ENCODE measurements at places on chromosomes 5 and 9.

- no peak for DNase-seq
Measured at GRCh38 chr5:164345853-164346252, 840.4 kb downstream of the MAT2B start.

GRCh38 chr9:99921875-99922710 lies 15.6 kb downstream of the STX17 start:
- DNase-seq: no peak

DNA sequence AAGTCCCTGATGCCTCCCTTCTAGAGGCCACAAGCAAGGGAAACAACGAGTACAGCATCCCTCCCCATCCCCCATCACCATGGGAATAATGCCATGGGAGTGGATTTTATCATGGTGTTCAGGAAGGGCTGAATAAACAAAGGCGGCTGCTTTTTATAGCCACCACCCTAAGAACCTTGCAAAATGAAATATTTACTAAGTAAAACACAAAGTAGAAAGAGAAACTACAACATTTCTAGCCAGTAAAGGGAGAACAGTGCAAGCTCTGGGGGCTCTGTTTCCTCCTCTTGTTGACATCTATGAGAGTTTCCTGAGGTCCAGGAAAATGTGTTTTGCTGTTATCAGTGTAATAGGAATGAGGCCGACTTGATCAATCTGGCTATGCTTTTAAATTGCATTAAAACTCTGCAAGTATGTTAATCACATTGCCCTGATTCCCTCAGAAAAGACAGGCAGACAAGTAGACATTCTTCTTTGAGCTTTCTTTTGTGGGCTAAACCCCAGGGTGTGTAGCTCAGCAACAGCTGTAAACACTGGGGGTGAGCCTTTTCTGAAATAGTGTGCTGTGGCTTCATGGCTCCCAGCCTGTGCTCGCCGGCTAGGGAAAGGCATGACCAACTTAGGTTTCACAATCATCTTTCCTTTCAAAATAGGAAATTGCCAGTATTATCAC lies 31.1 kb downstream of the SV2C start:
- no peak for DNase-seq

GRCh38 chr5:56649569-56649968 lies 165.8 kb upstream of the MAP3K1 start:
- no peak for DNase-seq

DNA sequence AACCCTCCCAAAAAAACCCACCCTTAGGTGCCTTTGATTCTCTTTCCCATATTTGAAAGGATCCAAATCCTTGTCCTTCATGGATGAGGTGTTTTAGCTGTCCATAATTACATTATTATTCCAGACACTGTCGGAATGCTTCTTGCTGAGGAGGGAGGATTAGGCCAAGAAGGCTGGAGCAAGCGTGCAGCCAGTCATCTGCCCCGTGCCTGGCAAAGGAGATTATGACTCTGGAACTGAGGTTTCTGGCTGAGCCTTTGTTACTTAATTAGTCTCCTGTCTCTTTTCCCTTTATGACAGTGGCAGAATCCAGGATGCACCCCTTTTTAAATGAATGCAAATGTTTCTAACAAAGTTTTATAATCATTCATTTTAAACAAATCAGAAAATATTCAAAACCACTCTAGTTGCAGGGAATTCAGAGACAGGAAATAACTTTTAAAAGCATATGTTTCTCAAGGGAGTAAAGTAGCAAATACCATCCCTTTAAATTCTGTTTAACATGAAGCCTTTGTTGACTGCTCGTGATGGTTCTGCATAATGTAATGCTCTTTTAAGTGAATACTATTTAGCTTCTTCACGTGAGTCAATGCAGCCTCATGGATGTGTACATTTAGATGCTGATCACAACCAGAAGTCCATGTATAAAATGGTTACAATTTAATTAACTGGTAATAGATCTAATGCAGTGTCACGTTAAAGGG lies 69.8 kb downstream of the GALNT10 start:
- no peak for DNase-seq

GRCh38 chr9:30722065-30722464 lies 1662.4 kb upstream of the ACO1 start:
- DNase-seq: no peak

- DNase-seq: peak; percentile 72
Measured at GRCh38 chr5:142012186-142012785, 541 bp downstream of the GNPDA1 start.

DNA sequence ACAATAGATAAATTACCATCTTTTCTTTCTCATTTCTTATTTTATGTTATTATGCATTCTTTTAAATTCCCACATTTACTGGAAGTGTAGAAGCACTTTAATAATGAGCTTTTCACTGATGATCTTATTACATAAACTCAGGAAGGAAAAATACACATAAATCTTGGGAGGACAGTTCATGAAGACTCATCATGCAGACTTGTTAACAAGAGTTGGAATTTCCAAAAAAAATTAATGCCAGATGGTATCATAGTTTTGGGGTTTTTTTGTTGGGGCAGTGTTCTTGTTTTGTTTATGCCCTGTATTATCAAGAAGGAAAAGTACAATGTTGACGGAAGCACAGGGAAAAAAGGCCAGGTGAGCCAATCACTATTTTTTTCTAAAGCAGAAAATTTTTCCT lies 35.1 kb downstream of the CEMIP2 start:
- no peak for DNase-seq

DNA sequence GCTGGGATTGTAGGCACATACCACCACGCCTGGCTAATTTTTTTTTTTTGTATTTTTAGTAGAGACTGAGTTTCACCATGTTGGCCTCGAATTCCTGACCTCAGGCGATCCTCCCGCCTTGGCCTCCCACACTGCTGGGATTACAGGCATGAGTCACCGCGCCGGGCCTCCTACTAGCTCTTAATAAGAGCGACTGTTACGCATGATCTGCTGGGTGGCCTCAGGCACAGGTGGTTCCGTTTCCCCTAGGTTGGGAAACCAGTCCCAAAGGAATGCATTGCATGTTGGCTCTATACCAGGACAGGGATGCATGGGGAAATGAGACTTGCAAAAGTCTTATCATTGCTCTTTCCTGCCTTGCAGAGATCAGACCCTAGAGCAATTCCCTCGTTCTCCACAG lies 184.7 kb upstream of the PPP1R26 start:
- no peak for DNase-seq

GRCh38 chr9:80498001-80498555 lies 926.3 kb downstream of the TLE4 start:
- no peak for DNase-seq

DNA sequence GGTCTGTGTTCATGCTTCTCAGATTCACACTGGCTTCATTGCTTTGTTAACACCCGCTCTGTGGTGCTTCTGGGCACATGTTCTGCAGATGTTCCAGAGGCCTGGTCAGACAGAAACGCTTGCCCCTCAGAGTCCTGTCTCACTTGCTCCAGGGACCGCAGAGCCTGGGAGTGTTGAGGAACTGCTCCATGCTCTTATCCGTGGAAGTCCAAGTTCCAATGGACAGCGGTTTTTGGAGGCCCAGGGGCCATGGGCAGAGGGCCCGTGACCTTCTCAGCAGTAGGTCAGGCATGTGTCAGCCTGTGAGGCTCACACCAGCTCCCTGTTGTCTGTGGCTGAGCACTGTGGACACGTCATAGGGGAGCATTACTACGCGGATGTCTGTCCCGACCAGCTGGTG lies 364.7 kb upstream of the IRX1 start:
- no peak for DNase-seq

- DNase-seq: no peak
Measured at GRCh38 chr5:136246122-136246521, 53.2 kb upstream of the SMIM32 start.

DNA sequence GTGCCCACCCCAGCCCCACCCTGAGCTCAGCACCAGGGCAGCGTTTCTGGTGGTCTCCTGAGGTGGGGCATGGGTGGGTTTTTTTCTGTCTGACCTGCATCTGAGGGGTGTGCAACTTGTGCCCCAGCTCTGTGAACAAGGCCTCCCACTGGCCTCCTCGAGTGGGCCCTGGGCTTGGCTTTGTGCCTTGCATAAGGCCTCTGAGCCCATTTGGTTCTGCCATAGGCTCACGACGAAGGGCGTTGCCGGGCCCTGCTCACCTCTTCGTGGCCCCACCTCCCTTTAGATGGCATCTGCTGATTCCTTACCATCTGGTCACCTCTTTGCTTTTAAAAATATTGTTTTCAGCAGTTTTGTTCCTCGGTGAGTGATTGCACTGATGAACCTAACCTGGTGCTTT lies 127.1 kb upstream of the COL5A1 start:
- no peak for DNase-seq

GRCh38 chr5:131081913-131082488 lies 83.1 kb downstream of the HINT1 start:
- no peak for DNase-seq
